ENCODE measurements at places on chromosomes 11 and 22.

- DNase-seq = no peak
These were observed 662.0 kb upstream of the CCDC90B start for GRCh38 chr11:83948200-83948599.

DNA sequence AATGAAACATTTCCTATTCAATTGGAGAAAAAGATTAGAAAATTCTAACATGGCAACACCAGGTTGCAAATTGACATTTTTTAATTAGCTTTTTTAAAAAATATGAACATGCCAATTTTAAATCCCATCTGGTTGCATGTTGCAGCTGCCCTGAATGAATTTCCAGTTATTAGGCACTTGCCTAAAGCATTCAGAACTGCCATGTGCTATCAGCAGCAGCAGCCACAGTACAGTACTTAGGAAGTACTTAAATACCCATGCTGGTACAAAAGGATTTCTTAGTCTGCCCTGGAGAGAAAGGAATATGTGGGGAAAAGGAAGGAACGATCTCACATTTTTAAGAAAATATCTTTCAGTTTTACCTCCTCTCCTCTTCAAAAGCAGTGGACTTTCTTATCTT is 46.2 kb downstream of the FAM168A start:
- no peak for DNase-seq

GRCh38 chr11:37108436-37109285 is 510.6 kb upstream of the RAG2 start:
- no peak for DNase-seq

- DNase-seq = no peak
These were observed 7.9 kb upstream of the ALKBH8 start for GRCh38 chr11:107573438-107573837.

DNA sequence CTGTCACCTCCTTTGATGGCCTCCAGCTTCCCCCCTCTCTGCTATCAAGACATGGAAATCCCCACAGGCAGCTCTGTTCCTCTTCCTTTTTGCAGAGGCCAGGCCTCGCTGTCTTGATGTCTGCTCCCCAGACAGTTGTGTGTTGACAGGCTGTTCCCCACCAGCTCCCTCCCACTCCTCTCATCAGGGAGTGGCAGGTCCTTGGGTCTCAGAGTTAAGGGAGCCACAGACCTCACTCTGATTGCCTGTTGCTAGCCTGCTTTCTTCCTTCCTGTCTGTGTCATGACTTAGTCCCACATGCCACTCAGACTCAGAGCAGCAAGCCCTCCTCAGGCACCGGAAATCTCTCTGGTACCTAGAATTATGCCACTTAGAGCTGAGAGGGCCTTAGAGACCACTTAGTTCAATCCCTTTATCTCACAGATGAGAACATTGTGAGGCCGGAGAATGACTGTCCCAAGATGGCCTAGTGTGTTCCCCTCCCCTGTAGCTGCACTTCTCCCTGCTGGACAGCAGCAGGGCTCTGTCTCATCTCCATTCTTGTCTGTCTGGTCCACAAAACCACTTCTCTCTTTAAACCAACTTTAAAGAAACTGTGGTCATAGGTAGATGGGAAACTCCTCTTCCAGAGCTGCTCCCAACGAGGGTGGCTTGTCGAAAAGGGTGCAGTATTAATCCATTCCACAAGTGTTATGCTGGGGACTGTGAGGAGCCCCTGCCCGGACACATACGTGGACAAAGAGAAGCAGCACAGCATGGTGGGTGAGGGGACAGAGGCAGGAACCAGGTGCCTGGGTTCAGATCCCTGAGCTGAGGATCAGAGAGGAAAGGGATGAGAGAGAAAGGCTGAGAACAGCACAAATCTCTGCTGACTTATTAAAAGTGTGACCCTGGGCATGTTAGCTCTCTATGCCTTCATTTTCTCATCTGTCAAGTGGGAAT is 4.2 kb downstream of the AMPD3 start:
- no peak for DNase-seq

GRCh38 chr11:12167061-12168000 is 56.9 kb downstream of the MICAL2 start:
- peak; percentile 29 for DNase-seq

DNA sequence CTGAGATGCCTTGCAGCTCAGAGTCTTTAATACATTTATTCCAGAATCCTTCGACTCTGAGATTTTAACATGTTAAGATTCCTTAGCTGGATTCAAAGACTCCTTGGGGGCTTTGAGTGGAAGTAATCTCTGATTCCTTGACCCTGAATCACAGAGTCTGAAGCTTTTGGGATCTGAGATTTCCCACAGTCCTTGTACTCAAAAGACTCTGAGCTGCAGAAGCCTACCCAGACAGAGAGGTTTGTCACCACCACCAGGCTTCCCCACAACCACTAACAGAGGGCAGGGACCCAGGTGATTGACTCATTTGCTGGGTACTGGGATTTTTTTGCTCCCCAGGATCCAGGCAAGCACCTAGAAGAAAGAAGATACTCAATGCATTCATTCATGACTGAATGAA is 1.4 kb upstream of the SERPINH1 start:
- no peak for DNase-seq

GRCh38 chr22:50041361-50042065 is 16.6 kb downstream of the TTLL8 start:
- no peak for DNase-seq

- DNase-seq = no peak
These were observed 98.1 kb downstream of the TENM4 start for GRCh38 chr11:79342686-79343085.

GRCh38 chr11:27107548-27107947 is 66.9 kb downstream of the BBOX1 start:
- DNase-seq = no peak

GRCh38 chr11:128462189-128462588 is 125.2 kb downstream of the ETS1 start:
- no peak for DNase-seq

DNA sequence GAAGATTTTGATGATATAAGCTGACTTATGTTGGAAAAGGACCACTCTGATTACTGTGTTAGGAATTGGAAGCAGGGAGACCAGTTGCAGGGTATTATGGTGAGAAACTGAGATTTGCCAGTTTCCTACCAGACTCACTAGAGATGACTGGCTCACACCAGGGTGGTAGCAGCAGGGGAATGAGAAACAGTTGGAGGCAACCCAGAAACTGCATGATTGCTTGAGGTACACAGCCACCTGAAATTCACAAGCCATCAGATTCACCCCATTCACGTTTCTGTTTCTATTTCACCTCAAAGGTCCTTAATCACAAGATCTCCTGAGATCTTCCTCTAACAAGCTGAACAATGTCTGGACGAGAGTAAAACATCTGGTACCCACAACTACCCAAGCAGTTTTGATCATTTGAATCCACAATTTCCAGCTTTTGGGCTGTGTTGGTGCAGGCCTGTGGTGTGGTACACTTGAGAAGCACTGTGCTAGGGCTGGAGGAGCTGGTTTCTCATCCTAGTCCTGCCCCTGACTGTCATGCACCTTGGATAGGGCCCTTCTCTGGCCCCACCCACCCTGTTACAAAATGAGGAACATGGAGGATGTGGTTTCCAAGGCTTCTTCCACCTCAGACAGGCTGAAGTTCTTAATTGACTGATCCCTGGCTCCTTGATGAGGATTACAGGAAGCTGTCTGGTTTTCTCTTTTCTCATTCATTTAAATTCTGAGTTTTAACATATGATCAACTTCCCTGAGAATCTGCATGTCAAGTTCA is 233.4 kb downstream of the INSC start:
- no peak for DNase-seq

GRCh38 chr11:44313761-44314489 is 4.0 kb upstream of the ALX4 start:
- no peak for DNase-seq

DNA sequence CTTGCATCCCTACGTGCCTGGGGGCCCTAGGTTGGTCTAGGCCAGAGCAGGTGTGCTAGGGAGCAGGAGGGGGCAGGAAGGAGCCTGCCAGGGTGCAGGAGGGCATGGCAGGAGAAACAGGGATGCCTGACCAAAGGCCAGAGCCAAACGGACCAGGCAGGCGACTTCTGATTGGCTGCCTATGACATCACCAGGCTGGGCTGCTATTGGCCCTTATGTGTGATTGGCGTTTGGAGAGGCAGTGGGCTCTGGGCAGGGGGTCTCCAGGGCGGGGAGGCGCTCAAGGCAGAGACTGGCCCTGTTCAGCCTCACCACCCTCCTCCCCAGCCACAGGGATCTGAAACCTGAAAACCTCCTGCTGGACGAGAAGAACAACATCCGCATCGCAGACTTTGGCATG is 44.4 kb downstream of the MOB2 start:
- DNase-seq = no peak

DNA sequence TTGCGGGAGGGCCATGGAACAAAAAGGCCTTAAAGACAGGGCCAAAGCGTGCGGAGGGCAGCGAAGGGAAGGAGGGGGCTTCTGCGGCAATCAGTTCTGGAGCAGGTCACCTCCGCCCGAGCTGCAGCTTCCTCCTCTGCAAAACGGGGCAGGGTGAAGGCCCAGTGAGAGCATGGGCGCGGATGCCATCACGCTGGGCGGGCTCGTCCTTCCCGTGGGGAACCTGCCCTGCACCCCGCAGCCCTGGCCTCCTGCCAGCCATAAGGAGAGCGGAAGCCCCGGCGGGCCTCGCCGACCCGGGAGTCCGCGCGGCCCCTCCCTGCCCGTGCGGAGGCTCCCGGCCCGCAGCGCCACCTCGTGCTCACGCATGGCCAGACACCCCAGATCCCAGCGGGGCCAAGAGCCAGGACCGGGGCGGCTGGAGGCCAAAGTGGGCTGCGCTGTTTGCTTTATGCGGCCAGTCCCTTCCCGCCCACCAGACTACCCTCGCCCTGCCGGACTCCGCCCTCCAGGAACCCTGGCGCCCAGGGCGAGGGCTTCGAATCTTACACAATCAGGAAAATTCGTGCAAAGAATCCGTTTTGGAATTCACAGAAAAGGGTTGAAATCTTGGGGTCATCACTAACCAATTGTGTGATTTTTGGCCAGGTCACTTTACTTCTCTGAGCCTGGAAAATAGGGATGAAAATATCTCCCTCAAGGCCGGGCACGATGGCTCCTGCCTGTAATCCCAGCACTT is 16.1 kb downstream of the TSKU start:
- no peak for DNase-seq

GRCh38 chr11:122139595-122139866 is 23.5 kb upstream of the BLID start:
- DNase-seq = no peak

DNA sequence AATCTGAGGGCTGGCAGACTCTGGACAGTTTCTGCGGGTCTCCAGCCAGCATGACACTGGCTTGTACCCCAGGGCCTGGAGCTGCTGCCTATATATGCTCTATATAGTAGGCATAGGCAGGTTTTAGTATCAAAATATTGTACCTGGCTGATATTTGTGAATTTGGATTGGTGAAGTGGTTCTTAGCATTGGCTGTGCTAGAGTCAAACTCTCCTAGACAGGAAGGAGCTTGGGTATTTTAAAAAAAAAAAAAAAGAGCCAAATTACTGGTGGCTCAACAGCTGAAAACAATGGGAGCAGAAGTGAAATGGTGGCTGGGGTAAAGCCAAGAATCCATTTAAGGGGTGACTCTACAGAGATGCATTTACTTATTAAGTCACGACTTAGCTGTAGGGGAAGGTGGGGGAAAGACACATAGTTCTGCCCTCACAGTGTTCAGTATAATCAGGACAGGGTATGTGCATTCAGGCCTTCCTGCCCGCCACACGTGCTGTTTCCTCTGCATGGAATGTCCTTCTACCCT is 11.0 kb upstream of the MTFP1 start:
- DNase-seq = no peak

DNA sequence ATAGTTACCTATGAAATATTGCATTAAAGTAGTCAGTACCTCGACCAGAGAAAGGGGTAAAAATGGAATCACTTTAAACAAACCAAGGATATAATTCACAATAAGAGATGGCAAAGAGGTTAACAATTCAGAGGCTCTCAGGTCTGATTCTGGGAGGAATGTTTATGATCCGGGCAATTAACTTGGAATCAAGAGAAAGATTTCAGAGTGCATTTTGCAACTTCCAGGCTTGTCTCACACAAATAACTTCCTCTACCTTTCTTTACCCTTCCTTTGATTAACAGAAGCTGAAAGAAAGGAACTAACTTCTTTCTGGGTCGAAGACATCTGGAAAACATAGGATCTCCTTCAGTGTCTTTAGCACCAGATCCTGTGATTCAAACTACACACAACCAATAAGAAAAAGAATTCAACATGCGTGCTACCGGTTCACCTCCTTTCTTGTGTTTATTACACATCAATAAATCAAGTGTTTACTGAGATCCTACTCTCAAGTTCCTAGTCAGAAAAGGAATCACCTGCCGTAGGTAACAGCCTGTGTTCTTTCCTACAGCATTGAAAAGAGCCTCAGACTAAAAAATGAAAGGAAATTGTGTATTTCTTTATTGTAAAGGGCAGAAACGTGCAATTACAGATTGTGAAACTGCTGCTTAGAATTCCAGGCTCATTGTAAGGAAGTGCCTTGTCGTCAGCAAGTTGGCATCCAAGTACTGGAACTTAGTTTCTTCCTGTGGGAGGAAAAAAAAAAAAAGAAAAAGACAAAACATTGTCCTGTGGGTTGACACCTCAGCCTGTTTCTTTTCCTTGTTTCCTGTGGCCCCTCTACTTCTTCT is 29.5 kb downstream of the CARD18 start:
- DNase-seq = no peak

DNA sequence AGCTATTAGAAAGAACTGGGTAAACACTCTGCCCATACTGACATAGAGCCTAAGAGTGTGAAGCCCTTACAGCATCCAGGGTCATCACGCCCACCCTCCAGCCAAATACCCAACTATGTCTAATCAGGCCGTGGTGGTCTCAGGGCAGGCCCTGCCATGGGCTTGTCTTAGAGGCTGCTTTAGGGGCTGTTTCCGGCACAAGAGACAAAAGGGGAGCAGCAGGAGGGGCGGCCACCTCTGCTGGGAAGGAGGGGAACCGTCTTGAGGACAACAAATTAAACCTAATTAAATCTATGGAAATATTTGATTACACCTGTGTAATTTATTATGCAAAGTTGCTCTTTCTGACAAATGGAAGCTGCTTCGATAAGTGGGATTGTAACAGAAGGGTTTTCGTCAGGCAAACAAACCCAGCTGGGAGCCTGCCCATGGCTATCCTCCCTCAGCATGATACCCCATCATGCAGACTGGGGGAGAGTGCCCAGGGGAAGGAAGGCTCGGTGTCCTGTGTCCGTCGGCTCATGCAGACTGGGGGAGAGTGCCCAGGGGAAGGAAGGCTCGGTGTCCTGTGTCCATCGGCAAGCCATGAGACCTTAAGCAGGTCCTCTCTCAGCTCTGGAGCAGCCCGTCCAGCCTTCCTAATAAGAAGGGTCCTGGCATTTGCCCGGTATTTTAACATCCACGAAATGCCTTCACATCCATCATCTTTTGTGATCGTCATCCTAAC is 163.6 kb upstream of the B3GAT1 start:
- no peak for DNase-seq
